Stimulated activated CD4-positive, alpha-beta T cell treated with anti-CD3 and anti-CD28 coated beads, Interleukin-15, amount 100 ng/mL, for 1 hour (primary cell): ENCODE measurements at places on chromosomes 1 and 21.

- no peak for DNase-seq
These were observed 17.7 kb upstream of the ZSCAN20 start for GRCh38 chr1:33454646-33455282.

DNA sequence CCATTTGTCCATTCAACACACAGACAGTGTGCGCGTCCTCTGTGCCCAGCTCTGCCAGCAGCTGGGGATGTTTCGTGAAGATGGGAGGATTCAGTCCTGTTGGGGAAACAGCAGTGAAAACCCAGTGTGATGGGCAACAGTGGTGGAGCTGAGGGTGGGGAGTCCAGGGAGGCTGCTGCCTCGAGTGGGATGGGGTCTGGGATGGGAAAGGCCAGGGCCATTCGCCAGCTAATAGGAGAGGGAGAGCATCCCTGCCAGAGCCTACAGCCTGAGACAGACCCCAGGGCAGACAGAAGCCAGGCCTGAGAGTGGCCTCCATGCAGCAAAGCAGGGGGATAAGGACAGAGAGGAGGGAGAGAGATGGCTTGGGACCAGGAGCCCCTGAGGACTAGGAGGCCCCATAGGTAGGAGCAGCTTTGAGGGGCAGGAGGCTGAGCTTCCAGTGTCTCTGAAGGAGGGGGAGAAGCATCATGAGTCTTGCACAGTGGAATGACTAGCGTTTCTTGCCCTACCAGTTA lies 252.6 kb downstream of the NPHP4 start:
- DNase-seq = no peak

DNA sequence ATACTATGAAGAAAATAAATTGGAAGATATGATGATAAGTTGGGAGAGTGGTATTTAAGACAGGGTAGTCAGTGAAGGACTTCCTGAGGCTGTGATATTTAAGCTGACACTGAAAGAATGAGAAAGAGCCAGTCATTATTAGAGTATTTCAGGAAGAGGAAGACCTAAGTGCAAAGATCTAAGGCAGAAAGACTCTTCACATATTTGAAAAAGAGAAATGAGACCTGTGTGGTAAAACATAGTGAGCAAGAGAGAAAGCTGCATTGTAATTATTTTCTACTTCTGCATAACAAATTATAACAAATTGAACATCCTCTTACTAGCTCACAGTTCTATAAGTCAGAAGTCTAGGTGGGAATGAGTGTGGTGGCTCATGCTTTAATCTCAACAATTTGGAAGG lies 34.6 kb upstream of the DOCK7 start:
- no peak for DNase-seq

- no peak for DNase-seq
These were observed 12.5 kb upstream of the GPR153 start for GRCh38 chr1:6273380-6273891.

GRCh38 chr1:89590341-89591080 lies 42.4 kb upstream of the LRRC8C start:
- DNase-seq = no peak

DNA sequence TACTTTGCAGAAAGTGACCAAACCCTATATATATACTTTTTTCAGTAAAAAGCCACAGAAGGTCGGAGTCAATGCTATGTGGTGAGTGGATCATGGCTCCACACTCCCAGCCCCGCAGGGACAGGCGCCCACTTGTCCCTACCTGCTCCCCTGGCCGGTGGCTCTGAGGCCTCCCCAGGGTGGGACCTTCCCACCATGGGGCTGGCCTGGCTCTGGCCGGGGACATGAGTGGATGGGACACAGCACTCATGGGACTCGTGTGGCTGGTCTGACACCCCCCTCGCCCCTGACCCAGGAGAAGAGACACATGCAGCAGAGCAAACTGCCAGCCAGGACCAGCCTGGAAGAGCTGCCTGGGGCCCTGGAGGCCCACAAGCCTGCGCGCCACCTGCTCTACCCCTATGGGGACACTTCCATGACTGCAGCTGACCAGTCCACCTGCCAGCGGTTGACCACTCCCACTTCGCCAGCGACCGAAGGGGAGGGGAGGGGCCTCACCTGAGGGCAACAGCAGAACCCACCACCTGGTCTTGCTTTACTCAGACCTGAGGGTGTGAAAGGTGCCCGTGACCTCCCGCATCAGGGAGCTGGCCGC lies 2.2 kb downstream of the SPATC1L start:
- DNase-seq = no peak

GRCh38 chr1:39996396-39997004 lies 41.6 kb downstream of the MFSD2A start:
- no peak for DNase-seq

DNA sequence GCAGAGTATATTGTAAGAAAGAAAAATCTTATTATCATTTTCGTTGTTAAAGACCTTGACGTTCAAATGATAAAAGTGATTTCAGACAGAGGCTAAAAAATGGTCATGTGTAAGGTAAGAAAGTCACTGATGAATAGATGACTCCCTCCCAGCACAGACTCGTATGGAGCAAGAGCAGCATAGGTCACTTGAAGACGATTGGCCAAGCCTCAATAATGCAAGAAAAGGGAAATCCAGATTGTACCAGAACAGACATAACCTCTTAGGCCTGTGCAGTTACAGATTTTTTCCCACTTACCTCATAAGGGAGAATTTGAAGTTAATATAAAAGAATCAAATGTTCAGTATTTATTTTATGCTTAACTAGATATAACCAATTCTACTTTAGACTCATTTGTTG lies 16.3 kb upstream of the OLFML2B start:
- DNase-seq = no peak

DNA sequence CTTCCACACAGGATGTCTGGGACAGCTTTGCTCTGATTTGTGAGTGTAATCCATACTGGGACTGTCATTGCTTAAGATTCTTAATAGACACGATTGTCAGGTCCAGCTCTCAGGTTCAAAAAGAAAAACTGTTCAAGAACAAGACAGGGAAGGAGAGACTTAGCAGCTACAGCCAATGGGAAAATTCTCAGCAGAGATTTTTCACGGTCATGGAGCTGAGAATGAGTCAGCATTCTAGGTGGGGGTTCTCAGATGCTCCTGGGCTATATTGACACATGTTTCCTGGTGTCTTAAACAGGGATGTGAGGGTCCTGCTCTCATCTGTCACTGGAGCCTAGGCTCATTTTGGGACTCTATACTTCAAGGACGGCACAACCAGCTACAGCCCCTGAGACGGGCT lies 318.3 kb downstream of the RRAGC start:
- DNase-seq = no peak

GRCh38 chr1:220137019-220137786 lies 43.3 kb downstream of the IARS2 start:
- DNase-seq = no peak

GRCh38 chr1:151563376-151563775 lies 23.3 kb downstream of the TUFT1 start:
- DNase-seq = no peak

GRCh38 chr1:156655151-156655903 lies 13.4 kb downstream of the BCAN start:
- no peak for DNase-seq

GRCh38 chr1:85189120-85189519 lies 11.7 kb downstream of the SYDE2 start:
- no peak for DNase-seq

- DNase-seq = no peak
These were observed 7.1 kb downstream of the NBL1 start for GRCh38 chr1:19651141-19651737.

DNA sequence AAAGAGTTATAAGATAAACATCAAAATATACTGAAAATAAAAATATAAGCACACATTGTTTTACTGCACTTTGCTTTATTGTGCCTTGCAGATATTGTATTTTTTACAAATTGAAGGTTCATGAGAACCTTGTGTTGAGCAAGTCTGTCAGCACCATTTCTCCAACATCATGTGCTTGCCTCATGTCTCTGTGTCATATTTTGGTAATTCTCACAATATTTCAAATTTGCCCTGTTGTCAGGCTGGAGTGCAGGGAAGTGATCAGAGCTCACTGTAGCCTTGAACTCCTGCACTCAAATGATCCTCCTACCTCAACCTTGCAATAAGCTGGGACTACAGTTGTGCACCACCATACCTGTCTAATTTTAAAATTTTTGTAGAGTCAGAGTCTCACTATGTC lies 21.3 kb upstream of the CNIH3 start:
- DNase-seq = no peak

DNA sequence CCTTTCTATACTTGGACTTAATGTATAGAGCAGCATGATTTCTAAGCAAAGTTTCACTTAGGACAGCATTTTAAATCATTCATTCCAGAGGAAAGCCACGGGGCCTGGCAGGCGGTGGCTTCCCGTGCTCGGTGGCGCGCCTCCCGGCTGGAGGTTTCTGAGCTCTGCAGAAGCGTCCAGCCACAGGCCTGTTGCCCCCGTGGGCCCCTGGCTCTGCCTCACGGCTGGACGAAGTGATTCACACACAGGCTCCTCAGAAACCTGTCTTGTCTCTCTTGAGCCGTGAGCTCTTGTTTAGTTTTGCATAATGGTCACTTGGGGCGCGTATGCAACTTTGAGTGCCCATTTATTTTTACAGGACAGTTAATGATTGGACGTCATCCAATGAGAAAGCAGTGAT lies 22.1 kb upstream of the DIP2A start:
- DNase-seq = no peak

DNA sequence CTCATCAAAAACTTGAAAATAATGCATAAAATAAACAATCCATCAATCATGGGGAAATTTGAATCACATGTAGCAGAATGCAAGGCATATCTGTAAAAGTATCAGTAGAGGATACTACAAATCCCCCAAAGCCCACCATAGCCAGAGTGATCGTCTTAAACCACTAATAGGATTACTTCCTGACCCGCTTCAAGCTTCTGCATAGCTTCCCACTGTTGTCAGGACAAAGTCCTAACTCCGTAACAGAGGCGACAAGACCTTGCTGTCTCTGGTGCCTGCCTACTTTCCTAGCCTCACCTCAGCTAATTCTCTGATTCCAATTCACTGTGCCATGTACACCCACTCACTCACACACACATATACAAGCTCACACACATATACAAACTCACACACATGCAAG lies 161.2 kb upstream of the NFIA start:
- no peak for DNase-seq

DNA sequence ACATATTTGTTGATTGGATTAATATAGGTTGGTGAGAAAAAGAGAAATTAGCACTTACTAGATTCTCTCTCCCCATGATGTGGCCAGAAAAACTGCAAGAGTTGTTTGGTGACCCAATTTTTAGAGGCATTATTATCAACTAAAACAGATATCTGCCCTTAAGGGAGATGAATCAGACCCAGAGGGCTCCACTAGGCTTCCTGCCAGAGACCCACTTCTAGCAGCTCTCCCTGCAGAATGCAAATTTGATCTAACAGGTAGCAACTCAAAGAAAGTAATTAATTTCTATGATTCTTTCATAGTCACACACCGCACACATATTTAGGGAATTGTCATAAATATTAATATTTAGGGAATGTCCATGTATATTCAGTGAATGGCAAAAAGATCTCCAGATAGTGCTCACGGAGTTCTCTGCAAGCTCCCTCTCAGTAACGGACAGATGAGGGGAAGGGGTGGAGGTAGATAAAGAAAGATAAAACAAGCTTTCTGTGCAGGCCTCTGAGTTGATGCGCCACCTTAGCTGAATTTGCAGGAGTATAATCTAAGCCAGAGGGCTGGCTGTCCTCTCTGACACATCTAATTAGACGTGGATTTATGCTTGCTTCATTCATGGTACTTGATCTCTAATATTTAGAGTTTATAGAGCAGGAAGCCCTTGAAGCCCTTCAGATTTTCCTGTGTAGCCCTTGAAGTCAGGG lies 84.1 kb upstream of the CCDC190 start:
- no peak for DNase-seq

DNA sequence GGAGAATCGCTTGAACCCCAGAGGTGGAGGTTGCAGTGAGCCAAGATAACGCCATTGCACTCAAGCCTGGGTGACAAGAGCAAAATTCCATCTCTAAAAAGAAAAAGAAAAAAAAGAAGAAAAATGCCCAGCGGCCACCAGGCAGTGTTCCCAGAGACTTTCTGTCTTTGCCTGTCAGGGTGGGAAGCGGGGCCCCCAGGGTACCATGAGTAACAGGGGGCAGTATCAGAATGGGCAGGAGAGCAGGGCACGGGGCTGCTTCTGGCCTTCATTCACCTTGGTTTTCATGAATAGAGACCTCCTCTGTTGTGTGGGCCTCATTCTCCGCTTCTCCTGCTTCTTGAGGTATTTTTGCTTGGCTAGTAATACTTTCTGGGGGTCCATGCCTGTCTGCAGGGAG lies 20.4 kb downstream of the SLC26A9 start:
- no peak for DNase-seq

DNA sequence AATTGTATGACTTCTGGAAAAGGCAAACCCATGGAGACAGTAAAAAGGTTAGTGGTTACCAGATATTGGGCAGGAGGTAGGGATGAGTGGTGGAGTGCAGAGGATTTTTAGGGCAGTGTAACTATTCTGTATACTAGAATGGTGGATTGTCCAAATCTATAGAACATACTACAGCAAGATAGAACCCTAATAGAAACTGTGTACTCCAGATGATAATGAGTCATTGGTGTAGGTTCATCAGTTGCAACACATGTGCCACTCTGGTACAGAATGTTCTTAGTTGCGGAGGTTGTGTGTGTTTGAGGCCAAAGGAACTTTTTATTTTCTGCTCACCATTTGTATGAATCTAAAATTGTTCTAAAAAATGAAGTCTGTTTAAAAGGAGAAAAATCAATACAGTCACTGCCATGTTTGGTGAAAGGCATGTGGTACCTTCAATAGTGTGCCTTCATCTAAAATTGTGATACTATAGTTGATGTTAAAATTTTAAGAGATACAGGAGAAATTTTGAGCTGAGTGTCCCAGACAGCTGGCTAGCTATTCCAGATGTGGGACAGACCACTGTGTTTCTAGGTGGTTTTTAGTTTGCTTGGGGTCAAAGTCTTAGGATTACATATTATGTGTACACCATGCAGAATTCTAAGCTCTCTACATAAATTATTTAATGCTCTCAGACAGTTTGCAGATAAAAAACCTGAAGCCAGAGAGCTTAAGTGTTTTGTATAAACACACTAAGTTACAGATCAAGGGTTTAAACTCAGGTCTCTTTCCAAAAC lies 150.5 kb downstream of the RPS6KC1 start:
- no peak for DNase-seq

- DNase-seq = no peak
These were observed 12.3 kb upstream of the NFASC start for GRCh38 chr1:204858363-204858821.

DNA sequence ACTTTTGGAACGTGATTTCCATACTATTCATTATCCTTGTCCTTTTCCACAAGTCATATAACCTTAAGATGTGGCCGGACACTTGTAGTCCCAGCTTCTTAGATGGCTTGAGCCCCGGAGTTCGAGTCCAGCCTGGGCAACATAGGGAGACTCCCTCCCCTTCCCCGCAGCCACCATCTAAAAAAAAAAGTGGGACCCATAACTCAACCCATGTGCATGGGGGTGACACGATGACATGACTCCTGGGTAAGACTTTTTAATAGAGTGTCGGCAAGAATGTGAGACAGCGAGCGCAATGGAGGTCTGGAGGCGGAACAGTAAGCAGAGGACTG lies 25.7 kb downstream of the MIA3 start:
- no peak for DNase-seq

- DNase-seq = no peak
These were observed 146.8 kb downstream of the LRIG2 start for GRCh38 chr1:113219828-113220227.

- no peak for DNase-seq
These were observed 12.1 kb downstream of the PLXNA2 start for GRCh38 chr1:208231881-208232661.

- no peak for DNase-seq
These were observed 5.2 kb downstream of the RPL5 start for GRCh38 chr1:92837062-92837461.

- no peak for DNase-seq
These were observed 5.5 kb downstream of the FBXO2 start for GRCh38 chr1:11648732-11649158.
